ENCODE measurements at places on chromosomes 3 and 15. TPM values are rescaled to one million over a fixed set of nuclear protein-coding genes. Genes with fewer than 3 reads are reported as not detected.

GRCh38 chr15:31376511-31376910 is 49.9 kb downstream of the KLF13 start:
- H3K36me3 ChIP-seq = peaks cover 48% of the 10 kb centered on the region
- no peaks in the 10 kb centered on the region for H3K27me3 ChIP-seq
- no peak overlapping the region for H3K4me3 ChIP-seq
- peaks cover 37% of the 10 kb centered on the region for H3K4me1 ChIP-seq

DNA sequence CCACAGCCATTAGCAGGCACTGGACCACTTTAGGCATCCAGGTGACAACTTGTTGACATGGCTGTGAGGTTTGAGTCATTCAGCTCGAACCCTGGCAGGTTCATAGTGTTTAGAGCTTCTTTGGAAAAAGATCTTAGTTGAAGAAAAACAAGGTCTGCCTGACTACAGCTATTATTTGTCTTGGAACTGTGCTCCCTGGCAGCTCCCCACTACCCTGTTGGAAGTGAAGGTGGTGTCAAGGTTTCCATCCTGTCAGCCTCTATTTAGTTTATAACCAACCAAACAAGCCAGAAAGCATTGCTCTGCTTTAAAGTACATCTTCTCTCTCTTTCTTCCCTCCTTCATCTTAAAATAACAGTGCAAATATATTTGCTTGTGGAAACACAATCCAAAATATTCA is 56.8 kb downstream of the KAT2B start:
- no peak overlapping the region for H3K27ac ChIP-seq
- DNase-seq = no peak
- H3K4me1 ChIP-seq = peaks cover 35% of the 10 kb centered on the region
- H3K27me3 ChIP-seq = no peaks in the 10 kb centered on the region

GRCh38 chr3:94612631-94613030 is 549.8 kb downstream of the NSUN3 start:
- no peaks in the 10 kb centered on the region for H3K4me1 ChIP-seq
- H3K27ac ChIP-seq = no peak overlapping the region
- no peak overlapping the region for H3K4me3 ChIP-seq
- H3K36me3 ChIP-seq = no peaks in the 10 kb centered on the region
- H3K27me3 ChIP-seq = no peaks in the 10 kb centered on the region

DNA sequence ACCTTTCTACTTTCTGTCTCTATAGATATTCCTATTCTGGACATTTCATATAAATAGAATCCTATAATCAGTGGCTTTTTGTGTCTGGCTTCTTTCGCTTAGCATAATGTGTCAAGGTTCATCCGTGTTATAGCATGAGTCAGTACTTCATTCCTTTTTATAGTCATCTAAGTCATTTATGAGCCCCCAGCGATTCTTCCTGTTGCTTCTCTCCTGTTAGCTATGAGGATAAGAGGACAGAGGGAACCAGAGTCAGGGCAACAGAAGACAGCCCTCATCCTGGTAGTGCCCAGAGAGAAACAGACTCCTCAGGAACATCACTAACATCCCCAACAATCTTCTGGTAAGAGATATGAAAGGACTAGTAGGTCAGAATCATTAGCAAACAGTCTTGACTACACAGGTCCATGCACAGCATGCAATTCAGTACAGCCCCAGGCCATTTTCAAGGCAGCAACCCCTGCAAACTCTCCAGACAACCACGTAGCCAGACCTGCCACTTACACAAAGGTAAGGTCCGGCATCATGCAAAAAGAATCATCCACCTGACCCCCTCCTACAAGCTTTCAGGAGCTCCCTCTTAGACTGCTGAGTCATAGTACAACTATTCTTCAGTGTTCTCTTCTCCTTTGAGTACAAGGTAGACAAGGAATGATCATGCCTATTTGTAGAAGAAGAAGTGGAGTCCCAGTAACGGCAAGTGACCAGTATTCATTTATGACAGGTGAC is 91.5 kb downstream of the MYLK start:
- H3K27me3 ChIP-seq = no peaks in the 10 kb centered on the region
- DNase-seq = no peak
- no peak overlapping the region for H3K4me3 ChIP-seq
- no peaks in the 10 kb centered on the region for H3K4me1 ChIP-seq

The ATOSA gene
- total RNA-seq = 97.1 TPM

- no peaks in the 10 kb centered on the region for H3K4me1 ChIP-seq
- no peaks in the 10 kb centered on the region for H3K36me3 ChIP-seq
- H3K4me3 ChIP-seq = no peak overlapping the region
- no peak overlapping the region for H3K27ac ChIP-seq
- H3K27me3 ChIP-seq = no peaks in the 10 kb centered on the region
Observed at GRCh38 chr3:34077417-34078195, 279.2 kb downstream of the PDCD6IP start.

DNA sequence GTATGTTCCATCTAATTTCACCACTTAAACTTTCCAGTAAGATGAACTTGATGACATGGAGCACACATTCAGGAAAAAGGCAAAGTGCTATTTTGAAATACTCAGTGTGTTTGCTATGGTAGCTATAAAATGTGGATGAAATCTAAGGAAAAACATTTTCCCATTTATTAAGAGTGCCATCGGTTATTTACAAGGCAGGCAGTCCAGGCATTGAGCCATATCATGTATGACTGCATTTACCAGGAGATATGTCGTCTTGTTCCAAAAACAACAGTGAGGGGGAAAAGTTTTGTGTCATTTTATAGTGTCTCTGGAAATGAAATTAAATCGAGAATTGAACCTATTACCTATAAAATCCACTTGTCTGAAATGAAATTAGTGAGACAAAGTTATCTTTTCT is 13.7 kb downstream of the ANXA2 start:
- H3K36me3 ChIP-seq = peaks cover 32% of the 10 kb centered on the region
- DNase-seq = no peak
- no peaks in the 10 kb centered on the region for H3K27me3 ChIP-seq
- no peak overlapping the region for H3K27ac ChIP-seq
- no peak overlapping the region for H3K4me3 ChIP-seq
- H3K4me1 ChIP-seq = peaks cover 14% of the 10 kb centered on the region

The AQP9 gene
- 0.32 TPM for total RNA-seq

GRCh38 chr15:67941648-67942310 is 101.9 kb upstream of the RNU6-1 start:
- H3K27ac ChIP-seq = no peak overlapping the region
- H3K36me3 ChIP-seq = no peaks in the 10 kb centered on the region
- DNase-seq = no peak
- H3K4me3 ChIP-seq = no peak overlapping the region
- H3K27me3 ChIP-seq = no peaks in the 10 kb centered on the region

- H3K27me3 ChIP-seq = no peaks in the 10 kb centered on the region
- DNase-seq = no peak
- no peaks in the 10 kb centered on the region for H3K36me3 ChIP-seq
- H3K4me3 ChIP-seq = no peak overlapping the region
Observed at GRCh38 chr3:128273841-128274573, 120.7 kb downstream of the EEFSEC start.

The MST1R gene
- total RNA-seq = 1.3 TPM

The ANKRD34C gene
- not detected for total RNA-seq

GRCh38 chr3:124322309-124322880 is 330.5 kb upstream of the ROPN1 start:
- no peak for DNase-seq
- H3K36me3 ChIP-seq = no peaks in the 10 kb centered on the region
- H3K27me3 ChIP-seq = no peaks in the 10 kb centered on the region
- H3K27ac ChIP-seq = no peak overlapping the region
- no peaks in the 10 kb centered on the region for H3K4me1 ChIP-seq
- H3K4me3 ChIP-seq = no peak overlapping the region

The TNIK gene
- total RNA-seq = 86.3 TPM

- no peaks in the 10 kb centered on the region for H3K4me1 ChIP-seq
- DNase-seq = no peak
- no peak overlapping the region for H3K27ac ChIP-seq
- no peak overlapping the region for H3K4me3 ChIP-seq
Observed at GRCh38 chr3:138271189-138271794, 58.4 kb downstream of the NME9 start.

Data from CD4-positive, alpha-beta memory T cell (primary cell).